ENCODE measurements at places on chromosomes 2 and 18. TPM values are rescaled to one million over a fixed set of nuclear protein-coding genes. Genes with fewer than 3 reads are reported as not detected.

The PLEK gene
- 5.6 TPM for total RNA-seq

The GLI2 gene
- not detected for total RNA-seq

The SLC5A6 gene
- 38.8 TPM for total RNA-seq

The TDRD15 gene
- total RNA-seq: not detected

The FAM228A gene
- 0.60 TPM for total RNA-seq

The HIBCH gene
- 23.8 TPM for total RNA-seq

The CD8A gene
- 222 TPM for total RNA-seq

The TYMS gene
- 236 TPM for total RNA-seq

The ALPP gene
- total RNA-seq: not detected

The TPGS2 gene
- 62.6 TPM for total RNA-seq

The GULP1 gene
- not detected for total RNA-seq

The REG1B gene
- total RNA-seq: not detected

The ALK gene
- not detected for total RNA-seq

The ADRA2B gene
- total RNA-seq: 1.7 TPM

The DIS3L2 gene
- 38.3 TPM for total RNA-seq

The FABP1 gene
- not detected for total RNA-seq

The FSHR gene
- total RNA-seq: not detected

The LINC00305 gene
- total RNA-seq: not detected

The SLC9A4 gene
- not detected for total RNA-seq

The ST6GAL2 gene
- not detected for total RNA-seq

The TBC1D8 gene
- total RNA-seq: 8.3 TPM

The SLC38A11 gene
- total RNA-seq: not detected

The IMPA2 gene
- 19.2 TPM for total RNA-seq

The UGT1A4 gene
- not detected for total RNA-seq

The SERPINB12 gene
- total RNA-seq: not detected

The ZNF2 gene
- total RNA-seq: 3.0 TPM

The LAMA3 gene
- total RNA-seq: 0.19 TPM

The POTEC gene
- not detected for total RNA-seq

The CDCA7 gene
- total RNA-seq: 87.2 TPM

The ALLC gene
- not detected for total RNA-seq

The POTEJ gene
- total RNA-seq: not detected

The ZNF396 gene
- total RNA-seq: 2.5 TPM

The SLC8A1 gene
- total RNA-seq: 0.58 TPM

The PHOSPHO2 gene
- 4.4 TPM for total RNA-seq

The GALNT5 gene
- total RNA-seq: not detected

The SERPINB13 gene
- not detected for total RNA-seq

The CFC1 gene
- not detected for total RNA-seq

The FAM237A gene
- not detected for total RNA-seq

The MAB21L4 gene
- not detected for total RNA-seq

The ZNF512 gene
- 26.8 TPM for total RNA-seq

The ITPRIPL1 gene
- total RNA-seq: 31.4 TPM

The CLASP1 gene
- 95.1 TPM for total RNA-seq

The CHAC2 gene
- total RNA-seq: 12.5 TPM

The HOXD12 gene
- total RNA-seq: not detected

The GPR45 gene
- total RNA-seq: not detected

The ANKAR gene
- total RNA-seq: 7.5 TPM
